ENCODE measurements at places on chromosomes 4 and X.

DNA sequence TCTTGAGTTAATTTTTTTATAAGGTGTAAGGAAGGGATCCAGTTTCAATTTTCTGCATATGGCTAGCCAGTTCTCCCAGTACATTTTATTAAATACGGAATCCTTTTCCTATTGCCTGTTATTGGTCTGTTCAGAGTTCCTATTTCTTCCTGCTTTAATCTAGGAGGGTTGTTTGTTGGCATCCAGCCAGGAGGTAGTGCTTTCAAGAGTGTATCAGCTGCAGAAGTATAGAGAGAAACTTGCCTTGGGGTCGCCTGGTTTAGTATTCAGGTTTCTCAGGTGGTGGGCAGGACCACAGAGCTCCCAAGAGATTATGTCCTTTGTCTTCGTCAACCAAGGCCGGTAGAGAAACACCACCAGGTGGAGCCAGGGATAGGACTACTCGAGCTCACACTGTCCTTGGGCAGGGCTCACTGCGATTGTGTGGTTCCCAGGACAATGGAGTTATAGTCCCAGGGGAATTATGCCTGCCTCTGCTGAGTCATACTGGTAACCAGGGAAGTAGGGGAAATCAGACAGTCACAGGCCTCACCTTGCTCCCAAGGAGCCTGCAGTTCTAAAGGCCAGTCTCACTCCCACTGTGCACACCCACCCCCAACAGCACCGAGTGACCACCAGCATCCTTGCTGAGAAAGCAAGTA is 168.1 kb downstream of the VSIG4 start:
- no peak for DNase-seq

DNA sequence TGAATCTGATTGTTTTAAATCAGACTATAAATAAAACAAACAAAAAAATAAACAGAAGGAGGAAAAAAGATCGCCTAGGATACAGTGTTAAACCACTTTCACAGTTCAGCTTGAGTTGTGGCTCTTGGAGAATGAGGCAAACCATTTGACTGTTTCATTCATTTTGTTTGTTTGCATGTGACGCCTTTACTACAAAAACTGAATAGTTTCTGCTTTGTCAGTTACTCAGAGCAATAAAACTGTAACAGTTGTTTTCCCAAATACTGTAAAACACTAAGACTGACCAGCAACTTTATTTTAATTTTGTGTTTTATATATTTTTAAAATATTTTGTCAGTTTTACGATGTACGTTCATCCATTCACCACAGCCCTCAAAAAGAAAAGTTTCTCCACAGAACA is 214.5 kb downstream of the FBXW7 start:
- DNase-seq = no peak

- no peak for DNase-seq
These were observed 1.3 kb downstream of the ASB12 start for GRCh38 chrX:64229154-64229553.

DNA sequence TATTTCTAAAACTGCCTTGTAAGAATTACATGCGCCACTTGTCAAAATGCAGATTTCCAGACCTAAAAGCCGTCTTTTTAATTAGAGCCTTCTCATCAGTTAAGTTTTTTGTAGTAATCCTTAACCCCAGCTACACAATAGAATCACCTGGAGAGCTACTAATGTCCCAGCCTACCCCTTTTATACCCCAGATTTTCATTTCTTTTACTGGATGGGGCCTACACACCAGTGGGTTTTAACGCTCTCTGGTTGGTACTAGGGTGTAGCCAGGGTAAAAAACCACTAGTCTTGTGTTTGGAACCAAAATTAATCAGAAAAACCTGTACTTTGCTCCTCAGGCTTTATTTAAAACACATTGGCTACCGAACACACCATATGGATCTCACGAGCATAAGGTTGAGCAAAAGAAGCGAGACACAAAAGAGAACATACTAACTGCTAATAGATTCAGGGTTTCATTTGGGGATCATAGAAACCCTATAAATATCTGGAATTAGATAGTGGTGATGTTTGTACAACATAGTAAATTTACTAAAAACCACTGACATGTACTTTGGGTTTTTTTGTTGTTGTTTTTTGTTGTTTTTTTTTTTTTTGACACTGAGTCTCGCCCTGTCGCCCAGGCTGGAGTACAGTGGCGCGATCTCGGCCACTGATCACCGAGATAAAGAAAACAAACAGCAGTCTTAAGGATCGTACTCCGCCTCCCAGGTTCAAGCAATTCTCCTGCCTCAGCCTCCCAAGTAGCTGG is 30.6 kb downstream of the BBS12 start:
- no peak for DNase-seq

- no peak for DNase-seq
These were observed 50.7 kb downstream of the MRPL1 start for GRCh38 chr4:77913348-77913747.

- no peak for DNase-seq
These were observed 410.5 kb downstream of the PPP3CA start for GRCh38 chr4:100936661-100937375.

DNA sequence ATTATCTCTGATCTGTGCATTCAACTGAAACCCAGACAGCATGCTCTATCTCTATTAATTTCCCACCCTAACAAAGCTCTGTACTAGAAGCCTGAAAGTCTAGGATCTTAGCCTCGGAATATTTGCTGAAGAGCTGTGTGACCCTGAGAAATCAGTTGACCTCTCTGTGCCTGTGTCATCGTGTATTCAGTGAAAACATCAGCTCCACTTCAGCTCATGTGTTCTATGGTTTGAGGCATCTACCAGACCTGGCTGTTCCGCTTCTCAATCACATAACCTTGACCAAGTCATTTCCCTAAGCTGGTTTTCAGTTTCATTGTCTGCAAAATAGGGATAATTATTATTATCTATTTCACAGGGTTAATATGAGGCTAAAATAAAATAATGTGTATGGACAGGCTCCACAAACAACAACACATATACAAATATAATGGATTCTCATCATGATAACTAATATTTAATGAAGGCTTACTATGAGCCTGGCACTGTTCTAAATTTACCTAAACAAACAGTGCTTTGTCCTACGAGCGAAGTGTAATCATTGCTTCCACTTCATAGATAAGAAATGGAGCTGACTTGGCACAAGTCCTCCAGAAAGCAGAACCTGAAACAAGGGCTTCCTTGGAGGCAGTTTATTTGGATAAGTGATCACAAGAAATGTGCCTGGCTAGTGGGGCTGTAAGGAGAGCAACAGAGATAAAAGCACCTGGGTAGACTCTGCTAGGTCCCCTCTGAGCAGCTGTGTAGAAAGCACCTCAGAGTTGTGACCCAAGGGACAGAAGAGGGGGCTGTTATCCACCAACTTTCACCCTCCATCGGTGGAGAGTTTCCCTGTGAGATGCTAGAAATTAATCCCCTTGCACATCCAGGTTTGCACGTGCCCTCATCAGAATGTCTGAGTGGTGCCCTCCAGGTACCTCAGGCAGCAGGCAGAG is 356.9 kb downstream of the RAB28 start:
- DNase-seq = no peak

DNA sequence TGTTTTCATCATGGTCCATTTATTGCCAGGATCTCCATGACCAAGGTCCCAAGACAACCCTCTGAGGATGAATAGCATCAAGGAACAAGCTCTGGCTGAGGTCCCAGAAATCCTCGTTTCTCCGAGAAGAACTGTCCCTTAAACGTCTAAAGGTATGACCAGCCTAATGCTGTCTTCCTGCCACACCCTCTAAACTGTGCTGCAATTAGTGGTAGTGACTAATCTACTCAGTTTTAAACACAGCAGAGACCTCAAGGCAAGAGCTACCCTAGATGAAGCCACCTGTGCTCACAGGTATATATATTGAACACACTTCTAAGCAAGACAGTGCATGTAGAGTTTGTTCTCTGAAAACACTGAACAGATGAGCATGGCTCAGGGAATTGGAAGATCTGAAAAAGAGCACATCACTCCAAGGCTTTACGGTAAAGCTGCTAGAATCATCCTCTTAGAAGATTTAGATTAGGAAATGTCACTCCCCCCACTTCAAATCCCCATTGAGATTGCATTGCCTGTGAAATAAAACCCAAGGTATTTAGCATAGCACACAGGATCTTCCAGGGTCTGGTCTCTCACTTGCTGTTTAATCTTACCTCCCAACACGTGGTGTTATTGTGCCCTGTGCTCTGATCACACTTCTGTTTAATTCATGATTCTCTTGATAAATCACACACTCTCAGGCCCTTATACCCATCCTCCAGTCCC is 173.9 kb upstream of the VCX3A start:
- no peak for DNase-seq

DNA sequence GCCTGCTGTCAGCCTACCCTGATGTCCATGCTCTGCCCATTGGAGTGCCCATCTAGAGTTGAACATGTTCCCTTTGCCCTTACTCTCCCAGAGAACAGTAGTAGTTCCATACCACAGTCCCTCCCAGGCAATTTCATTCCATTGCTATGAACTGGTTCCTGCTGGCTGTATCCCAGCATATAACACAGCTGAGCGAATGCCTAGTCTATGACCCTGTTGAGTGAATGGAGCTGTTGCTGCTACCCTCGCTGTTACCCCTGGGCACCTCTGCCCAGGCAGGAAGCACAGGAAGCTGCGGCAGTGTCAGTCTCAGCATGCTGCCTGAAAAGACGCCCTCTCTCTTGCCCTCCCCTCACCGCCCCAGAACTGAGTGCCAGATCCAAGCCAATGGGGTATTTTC is 73.3 kb downstream of the SOX3 start:
- DNase-seq = no peak

GRCh38 chr4:48698029-48698971 is 81.8 kb downstream of the FRYL start:
- peak; percentile 79 for DNase-seq

DNA sequence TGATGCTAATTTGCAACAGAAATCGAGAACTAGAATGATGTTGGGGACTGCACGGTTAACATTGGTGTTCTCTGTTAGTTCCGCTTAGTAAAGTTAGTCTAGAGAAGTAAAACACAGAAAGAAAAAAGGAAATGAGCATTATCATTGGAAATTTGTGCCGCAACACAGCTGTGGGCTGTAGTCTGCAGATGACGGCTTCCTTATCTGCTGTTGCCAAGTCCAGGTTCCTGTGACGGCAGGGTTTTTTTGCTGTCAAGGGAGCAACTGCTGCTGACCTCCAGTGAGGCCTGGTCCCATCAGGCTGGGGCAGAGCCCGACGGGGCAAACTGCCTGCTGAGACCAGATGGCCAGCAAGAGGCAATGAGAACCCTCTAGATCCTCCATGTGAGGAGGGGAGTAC is 38.9 kb upstream of the PHEX start:
- DNase-seq = peak; percentile 23

- DNase-seq = no peak
These were observed 34.7 kb downstream of the MSL3 start for GRCh38 chrX:11792461-11793421.

DNA sequence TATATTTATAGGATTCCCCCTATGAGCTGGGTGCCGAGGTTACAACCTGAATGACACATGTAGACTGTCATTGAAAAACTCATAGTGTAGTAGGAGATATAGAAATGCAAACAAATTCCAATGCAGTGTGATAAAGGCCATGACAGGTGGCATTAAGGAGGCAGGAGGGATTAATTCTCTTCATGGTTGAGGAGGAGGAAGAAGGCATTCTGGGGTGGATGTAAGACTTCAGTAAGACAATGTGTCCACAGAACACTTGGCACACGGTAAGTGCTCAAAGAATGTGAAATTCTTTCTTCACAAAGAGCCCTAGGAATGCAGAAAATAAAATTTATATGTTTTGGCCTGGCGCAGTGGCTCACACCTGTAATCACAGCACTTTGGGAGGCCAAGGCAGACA is 136.5 kb downstream of the RBM47 start:
- DNase-seq = no peak

DNA sequence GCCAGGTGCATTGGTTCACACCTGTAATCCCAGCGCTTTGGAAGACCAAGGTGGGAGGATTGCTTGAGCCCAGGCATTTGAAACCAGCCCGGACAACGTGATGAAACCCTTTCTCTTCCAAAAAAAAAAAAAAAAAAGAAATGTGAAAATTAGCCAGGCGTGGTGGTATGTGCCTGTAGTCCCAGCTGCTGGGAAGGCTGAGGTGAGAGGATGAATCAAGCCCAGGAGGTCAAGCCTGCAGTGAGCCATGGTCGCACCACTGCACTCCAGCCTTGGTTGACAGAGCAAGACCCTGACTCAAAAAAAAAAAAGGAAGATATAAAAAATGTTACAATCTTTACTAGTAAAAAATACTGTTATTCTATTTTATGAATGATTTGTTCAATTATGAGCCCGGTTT is 5.9 kb downstream of the FAM199X start:
- no peak for DNase-seq

DNA sequence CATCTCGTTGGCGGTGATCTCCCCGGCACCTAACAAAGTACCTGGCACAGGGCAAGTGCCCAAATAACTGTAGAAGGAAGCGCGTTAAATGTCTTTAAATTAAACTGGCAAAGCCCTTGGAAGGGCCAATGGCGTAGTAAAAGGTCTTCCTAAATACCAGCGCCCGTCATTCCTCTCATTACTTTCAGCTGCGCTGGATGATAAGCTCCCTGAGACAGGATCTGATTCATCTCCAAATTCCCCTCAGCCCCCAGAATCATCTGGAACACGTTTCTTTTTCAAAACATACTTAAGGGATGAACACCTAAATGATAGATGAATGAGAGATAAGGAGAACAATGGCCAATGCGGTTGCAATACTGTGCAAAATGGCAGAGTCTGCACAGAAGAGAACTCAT is 95.1 kb downstream of the AFAP1 start:
- no peak for DNase-seq

DNA sequence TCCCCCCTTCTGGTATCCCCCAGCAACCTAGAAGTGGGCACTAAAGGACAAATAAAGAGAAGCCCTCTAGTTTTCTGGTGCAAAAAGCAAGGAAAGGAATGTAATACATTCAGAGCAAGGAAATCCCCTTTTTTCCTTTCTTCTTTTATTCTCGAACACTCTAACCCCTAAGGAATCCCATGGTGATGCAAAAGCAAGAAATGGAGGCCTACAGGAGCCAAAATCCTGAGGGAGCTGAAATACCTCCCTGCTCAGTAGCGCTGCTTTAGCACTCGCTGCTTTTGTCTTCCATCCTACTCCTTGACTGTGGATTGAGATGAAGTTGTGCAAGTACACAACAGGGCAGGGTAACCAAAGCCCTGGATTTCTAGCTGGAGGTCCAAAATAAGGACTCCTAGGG is 251.0 kb downstream of the PRDM5 start:
- no peak for DNase-seq

GRCh38 chr4:15809058-15809457 is 30.9 kb downstream of the CD38 start:
- DNase-seq = no peak

GRCh38 chrX:103918050-103918449 is 44.4 kb upstream of the TMSB15B start:
- DNase-seq = peak; percentile 65

- no peak for DNase-seq
These were observed 33.2 kb upstream of the BMP15 start for GRCh38 chrX:50877310-50877709.

- DNase-seq = no peak
These were observed 35.3 kb upstream of the DCX start for GRCh38 chrX:111447298-111447697.
